ENCODE measurements at places on chromosomes 4 and X. TPM values are rescaled to one million over a fixed set of nuclear protein-coding genes. Genes with fewer than 3 reads are reported as not detected.

Gene ATP1B4
- not detected for polyA plus RNA-seq

DNA sequence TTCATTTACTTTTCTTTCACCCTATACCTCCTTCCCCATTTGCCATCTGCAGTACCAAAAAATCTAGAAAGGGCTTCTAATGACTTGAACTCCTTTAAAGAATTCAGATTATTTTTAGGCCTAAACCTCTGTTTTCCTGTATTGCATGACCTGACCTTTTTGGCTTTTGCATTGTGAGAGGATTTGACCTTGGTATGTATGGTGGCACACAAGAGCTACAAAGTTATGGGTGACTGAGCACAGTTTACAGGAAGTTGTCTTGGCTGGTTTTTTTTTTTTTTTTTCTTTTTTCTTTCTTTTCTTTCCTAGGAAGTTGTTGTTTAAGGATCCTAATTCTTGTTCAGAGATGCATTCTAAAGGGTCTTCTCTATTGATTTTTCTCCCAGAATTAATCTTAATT lies 32.0 kb upstream of the MTMR8 start:
- no peak for DNase-seq

Gene MFAP3L
- polyA plus RNA-seq = 0.31 TPM

Gene TLL1
- polyA plus RNA-seq = not detected

Gene GPR50
- not detected for polyA plus RNA-seq

Gene ZAR1
- polyA plus RNA-seq = not detected

DNA sequence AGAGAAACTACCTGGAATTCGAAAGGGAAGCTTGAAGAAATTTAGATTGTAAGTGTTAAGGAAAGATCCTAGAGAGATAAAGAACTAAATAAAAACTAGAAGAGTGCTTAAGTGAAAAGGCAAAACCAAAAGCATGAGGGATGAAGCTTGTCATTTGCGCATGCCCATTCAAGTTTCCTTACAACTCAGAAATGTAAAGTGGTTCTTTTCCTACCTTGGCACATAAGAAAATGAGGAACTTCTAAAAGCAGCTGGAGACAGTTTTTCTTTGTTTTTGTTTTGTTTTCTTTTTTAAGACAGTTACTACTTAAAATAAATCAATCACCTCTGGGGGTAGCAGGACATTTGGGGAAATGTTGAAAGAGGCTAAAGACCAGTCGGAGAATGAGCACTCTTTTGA lies 1304.4 kb upstream of the PCDH7 start:
- DNase-seq = no peak

- DNase-seq = no peak
Observed at GRCh38 chr4:7519638-7520376, 85.1 kb upstream of the PSAPL1 start.

DNA sequence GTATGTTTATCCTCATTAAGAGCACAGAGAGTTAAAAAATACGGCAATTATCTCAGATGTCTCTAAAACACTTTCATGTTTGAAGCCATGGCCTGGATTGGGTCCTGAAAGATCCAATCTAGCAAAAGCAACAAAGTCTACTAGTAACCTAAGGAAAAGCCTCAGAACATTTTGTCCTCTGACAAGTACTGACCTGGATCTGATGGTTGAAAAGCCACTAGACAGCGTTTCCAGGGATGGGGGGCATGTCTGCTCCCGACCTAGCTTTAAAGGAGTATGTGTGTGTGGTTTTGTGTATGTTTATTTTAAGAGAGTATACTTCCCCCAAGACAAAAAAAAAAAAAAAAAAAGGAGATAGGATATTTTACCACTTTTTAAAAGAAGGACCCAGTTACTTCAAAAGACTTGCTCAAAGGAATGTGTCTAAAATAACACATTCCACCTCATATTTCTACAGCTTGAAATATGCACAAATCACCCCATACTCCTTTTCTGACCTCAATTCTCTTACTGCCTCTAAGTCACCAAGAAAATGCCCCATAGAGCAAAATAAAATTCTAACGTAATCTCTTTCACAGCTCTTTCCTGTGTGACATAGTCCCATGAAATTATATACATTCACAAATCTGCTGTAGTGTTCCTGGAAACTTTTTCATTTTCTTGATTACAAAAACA lies 189.0 kb upstream of the TTC29 start:
- DNase-seq = no peak

- DNase-seq = no peak
Observed at GRCh38 chr4:80076681-80077080, 3.7 kb upstream of the ANTXR2 start.

GRCh38 chrX:1676866-1677265 lies 62.0 kb downstream of the ASMT start:
- DNase-seq = no peak

- no peak for DNase-seq
Observed at GRCh38 chr4:138999666-139000065, 15.9 kb upstream of the NOCT start.

Gene ASB12
- polyA plus RNA-seq = not detected

Data from AG04450 (cell line).